ENCODE measurements at places on chromosomes 2 and 18.

DNA sequence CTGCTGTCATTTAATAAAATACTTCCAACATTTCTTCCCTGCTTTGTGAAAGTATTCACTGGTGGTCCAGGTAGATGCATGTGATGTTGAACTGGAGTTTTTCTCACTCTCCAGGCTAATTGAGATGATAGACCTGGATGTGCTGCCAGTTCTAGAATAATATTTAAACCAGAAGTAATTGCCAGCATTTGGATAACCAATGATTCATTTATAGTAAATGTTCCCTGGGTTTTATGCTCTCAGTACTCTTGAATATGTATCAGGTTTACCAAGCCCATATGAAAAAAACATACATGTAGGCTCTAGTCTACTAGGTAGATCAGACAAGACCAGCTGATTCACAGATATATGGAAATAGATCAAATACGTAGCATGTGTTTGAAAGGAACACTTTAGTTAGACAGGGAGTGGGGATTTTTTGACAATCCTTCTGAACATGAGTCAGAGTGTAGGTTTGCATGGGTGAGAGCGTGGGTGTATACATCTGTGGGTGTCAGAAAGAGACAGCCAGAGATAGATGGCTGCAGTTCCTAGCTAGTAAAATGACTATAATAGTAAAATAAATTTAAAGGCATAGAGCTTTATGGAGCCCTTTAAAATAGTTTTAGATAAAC is 115.1 kb downstream of the NAB1 start:
- no peak for DNase-seq

DNA sequence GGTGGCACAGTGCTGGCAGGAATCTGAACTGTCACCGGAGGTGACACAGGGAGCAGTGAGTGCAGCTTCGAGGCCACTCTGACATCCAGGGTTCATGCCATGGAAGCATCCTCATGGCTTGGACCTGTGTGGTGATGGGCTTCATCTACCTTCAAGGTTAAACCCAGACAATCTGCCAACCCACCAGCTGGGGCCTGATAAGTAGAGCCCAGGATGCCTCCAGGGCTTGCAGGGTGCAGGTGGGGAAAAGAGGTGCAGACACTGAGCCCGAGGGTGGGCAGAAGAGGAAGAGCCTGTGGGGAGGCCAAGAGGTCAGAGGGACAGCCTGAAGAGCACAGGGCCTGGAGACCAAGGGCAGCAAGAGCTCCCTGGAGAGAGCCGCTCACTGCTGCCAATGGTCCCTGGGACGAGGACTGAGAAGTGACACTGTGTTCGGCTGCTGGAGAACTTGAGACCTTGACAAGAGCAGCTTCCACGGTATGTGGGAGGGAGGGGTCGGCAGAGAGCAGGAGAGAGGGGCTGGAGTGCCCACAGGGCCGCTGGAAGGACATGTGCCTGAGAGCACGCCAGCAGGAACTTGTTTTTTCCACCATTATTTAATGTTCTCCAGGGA is 8.1 kb upstream of the HES6 start:
- DNase-seq, result no peak

DNA sequence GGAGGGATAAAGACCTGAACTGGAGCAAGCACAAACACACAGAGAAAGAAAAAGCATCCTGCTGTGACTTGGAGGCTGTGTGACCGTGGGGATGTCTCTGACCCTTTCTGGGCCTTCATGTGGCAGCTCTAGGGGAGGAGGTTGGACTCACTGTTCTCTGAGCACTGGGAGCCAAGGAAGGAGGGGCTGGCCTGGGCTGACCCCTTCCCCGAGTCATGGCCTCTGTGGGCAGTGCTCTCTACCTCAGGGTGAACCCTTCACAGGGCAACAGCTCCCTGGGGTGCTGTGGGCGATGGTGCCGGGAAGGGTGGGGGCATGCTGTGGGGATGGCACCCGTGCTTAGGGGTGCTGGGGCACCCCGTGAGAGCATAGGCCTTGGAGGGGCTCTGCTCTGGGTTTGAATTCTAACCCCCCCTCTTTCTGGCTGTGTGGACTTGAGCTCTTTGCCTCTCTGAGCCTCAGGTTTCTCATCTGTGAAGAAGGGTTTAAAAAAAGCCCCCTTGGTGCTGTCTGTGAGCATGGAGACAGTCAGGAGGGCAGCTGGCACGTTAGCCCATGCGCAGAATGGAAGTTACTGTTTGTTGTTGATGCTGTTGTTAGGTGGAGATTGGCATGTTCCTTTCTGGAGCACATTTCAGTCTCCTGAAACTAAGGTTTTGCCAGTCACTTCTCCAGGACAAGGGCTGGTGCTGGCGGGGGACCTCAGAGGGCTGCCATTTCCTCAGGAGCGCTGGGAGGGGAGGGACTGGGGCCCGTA is 700 bp downstream of the TOGARAM2 start:
- DNase-seq, result no peak

GRCh38 chr2:172472446-172473033 is 45.2 kb downstream of the ITGA6 start:
- no peak for DNase-seq

DNA sequence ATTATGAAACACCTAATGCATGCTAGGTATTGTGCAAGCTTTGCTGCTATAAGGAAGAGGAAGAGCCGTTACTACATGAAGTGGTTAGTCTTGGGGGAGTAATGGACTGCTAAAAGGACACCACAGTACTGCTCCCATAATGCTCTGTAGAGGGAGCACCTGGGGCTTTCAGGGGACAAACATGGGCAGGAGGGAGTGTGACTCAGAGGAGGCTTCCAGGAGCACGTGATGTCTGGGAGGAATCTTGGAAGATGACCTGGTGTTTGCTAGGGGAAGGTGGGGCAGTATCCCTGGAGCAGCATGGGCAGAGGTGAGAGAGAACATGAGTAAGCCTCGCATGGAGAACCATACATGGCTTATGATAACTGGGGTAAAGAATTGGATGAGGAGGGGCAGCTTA is 18.8 kb downstream of the MAPK4 start:
- DNase-seq, result no peak

DNA sequence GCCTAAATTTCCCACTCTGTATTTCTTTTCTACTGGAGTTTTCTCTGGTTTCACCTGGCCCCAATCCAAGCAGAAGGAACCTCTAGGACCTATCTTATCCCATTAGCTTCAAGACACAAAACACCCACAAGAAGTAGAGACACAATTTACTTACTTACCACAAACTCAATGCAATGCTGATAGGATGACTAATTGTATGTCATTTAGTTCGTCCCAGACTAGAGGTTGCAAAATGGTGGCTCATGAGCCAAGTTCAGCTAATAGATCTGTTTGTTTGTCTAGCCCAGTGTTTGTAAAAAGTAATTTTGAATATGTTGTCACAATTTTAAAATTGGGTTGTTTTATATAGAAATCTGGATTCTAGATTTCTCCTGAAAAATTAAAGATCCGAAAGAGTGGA is 34.7 kb upstream of the ZSWIM2 start:
- no peak for DNase-seq

DNA sequence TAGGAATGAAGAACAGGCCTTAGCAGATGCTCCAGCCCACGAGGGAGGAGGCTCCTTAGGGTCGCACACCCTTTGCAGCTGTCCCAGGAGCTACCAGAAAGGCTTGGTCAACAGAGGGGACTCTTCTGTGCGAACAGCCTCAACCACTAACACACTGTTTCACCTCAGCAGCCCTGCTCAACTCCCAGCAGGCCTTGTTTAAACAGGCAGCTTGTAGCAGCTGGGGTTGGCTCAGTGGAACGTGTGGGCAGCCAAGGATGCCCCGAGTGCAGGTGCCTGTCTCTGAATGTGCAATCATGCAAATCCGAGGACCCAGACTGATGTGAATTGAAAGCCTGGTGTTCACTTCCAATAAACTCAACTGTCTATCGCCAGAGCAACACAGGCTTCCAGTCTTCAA is 88.7 kb upstream of the CXCR4 start:
- no peak for DNase-seq

- DNase-seq, result no peak
These were observed at the start of gene RNF152 for GRCh38 chr18:61892683-61893308. RNF152 (minus strand) TSS chr18:61893007; CDS start chr18:61816463, 76,544 bp downstream.

DNA sequence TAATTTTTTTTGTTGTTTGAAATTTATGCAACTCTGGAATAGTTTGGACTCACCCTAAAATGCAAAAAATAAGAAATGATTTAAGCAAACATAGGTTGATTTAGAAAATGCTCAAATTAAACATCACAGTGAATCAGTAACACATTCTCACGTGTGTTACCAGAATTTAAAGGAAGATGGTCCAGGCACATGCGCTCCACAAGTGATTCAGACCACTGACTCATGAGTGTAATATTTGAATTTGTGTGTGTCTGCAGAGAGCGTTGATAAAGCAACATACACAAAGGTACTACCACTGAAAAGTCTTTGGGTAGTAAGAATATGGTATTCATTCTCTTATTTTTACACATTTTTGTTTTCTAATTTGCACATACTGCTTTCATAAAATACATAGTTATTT is 7.9 kb downstream of the SS18 start:
- no peak for DNase-seq

GRCh38 chr2:175251425-175252041 is 70.0 kb upstream of the ATP5MC3 start:
- no peak for DNase-seq

DNA sequence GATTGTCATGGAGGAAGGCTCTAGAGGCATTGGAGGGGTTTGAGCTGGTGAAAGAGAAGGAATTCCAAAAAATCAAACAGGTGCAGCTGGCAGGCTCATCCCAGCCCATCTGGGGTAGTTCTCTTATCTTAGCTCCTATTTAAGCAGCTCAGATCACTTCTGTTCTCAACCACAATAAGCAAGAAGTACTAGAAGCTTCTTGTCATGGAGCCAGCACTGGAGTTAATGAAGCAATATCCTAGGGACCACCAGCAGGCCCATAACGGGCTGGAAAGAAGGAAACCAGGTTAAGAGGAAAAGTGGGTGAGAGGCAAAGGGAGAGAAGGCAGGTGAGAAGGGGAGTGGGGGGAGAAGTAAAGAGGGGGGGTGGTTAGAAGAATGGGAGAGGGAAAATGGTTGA is 100.7 kb upstream of the ZFP36L2 start:
- no peak for DNase-seq

GRCh38 chr18:9113468-9114149 is 11.1 kb downstream of the NDUFV2 start:
- DNase-seq, result no peak

- no peak for DNase-seq
These were observed 240.9 kb downstream of the STK39 start for GRCh38 chr2:168006498-168006897.

GRCh38 chr2:234986876-234987720 is 35.3 kb downstream of the SH3BP4 start:
- DNase-seq, result no peak

DNA sequence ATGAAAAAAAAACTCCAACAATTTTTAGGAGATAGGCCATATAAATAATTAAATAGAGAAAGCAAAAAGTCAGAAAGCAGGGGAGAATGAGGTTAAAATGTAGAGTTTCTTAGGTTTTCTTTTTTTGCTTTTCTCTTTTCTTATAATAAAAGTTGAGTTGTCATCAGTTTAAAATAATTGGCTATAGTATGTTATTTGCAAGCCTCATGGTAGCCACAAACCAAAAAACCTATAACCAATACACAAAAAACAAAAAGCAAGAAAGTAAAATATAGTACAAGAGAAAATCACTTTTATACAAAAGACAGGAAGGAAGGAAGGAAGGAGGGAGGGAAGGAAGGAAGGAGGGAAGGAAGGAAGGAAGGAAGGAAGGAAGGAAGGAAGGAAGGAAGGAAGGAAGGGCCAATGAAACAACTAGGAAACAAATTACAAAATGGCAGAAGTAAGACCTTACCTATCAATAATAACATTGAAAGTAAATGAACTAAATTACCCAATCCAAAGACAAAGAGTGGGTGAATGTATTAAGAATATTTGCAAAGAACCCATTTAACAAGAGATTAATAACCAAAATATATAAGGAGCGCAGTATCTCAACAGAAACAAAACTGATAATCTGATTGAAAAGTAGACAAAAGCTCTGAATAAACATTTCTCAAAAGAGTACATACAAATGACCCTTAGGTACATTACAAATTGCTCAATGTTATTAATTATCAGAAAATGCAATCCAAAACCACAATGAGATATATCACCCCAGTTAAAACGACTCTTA is 541.3 kb upstream of the LRRTM4 start:
- no peak for DNase-seq

GRCh38 chr2:48929571-48930301 is 174.2 kb upstream of the LHCGR start:
- no peak for DNase-seq

DNA sequence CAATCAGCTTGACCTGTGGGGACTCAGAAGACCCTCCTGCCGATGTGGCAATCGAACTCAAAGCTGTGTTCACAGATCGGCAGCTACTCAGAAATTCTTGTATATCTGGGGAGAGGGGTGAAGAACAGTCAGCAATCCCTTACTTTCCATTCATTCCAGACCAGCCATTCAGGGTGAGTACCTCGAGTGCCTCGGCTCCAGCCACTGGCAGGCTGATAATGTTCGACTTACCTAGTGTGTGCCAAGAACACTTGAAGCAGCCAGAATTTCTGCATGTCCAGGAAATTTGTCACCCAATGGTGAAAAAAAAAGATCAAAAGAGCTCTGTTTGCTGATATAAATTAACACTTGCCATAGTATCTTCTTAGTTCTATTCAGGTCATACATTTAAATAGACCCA is 2.3 kb downstream of the LGALSL start:
- DNase-seq, result no peak

DNA sequence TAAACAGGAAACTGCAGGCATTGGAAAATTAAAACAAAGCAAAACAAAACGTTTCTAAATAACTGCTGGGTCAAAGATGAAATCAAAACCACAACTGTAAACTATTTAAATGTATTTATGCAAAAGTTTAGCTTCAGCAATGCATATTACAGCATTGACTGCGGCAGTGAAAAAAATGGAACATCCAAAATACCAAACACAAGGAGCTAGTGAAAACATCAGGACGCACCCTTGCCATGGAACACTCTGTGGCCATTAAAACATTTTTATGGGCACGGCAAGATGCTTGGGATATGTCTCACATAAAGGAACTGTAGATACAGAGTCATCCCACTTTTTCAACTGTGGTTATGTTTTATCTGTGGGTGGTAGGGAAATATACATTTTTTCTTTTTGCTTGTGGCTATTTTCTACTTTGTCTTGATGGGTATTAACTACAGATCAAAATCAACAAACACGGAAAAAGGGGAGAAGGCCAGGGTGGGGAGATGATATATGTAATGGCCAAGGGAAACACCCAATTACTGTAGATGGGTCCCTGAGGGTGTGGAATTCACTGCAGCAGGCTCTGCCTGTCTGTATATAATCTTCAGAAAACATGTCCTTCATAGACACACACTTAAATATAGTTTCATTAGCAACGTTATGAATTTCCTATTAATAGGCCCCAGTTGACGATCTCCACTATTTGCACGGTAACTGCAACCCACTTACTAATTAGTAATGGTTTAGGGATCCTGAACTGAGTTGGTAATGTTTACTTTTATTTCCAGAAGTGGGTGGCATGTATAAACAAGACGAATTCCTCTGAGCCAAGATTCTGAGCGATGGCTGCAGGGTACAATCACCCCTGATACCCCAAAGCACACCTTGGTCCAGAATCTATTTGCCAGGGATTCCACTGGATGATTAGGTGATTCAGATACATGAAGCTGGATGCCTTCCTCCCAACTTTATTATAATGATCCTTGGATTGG is 110.5 kb downstream of the ACKR3 start:
- no peak for DNase-seq
